ENCODE measurements at places on chromosomes 4 and X.

DNA sequence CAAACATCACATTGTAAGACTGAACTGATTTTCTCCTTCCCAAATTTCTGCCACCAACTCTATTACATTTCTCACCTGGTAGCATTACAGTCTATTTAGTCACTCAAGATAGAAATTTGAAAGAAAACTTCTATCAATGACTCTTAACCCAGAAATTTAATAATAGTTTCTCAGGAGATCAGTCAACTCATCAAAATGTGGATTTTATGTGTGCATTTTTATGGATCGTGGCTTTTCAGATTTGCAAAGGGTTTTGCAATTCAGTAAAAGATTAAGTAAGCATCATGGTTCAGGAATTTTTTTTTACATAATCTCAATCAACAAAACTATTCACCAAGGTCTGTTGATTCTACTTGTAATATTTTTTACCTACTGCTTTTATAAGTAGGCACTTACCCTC, 111.1 kb downstream of the CFAP299 start:
- H3K27me3 ChIP-seq = no peaks in the 10 kb centered on the region
- no peak for DNase-seq
- H3K4me1 ChIP-seq = no peaks in the 10 kb centered on the region

DNA sequence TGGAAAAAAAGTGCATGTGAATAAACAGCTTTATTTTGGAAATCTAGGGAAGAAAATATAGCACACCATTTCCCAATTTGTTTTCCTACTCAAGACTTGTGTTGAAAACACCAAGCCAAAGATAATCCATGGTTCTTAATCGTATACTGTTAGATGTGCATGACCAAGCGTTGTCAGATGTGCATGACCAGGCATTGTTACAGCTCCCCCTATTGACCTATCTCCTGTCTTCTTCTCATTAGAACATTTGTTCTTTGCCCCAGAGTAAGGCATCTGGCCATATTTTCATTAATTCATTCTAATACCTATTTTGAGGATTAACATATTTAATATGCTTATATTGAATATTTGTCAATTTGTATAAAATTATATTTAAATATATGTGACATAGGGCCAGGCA, 14.4 kb upstream of the VCX start:
- H3K4me3 ChIP-seq = no peak overlapping the region
- no peaks in the 10 kb centered on the region for H3K36me3 ChIP-seq
- no peaks in the 10 kb centered on the region for H3K4me1 ChIP-seq
- H3K27me3 ChIP-seq = no peaks in the 10 kb centered on the region

GRCh38 chr4:16909281-16909680, 10.8 kb upstream of the LDB2 start:
- DNase-seq = no peak
- peaks cover 12% of the 10 kb centered on the region for H3K4me1 ChIP-seq
- H3K36me3 ChIP-seq = no peaks in the 10 kb centered on the region
- no peaks in the 10 kb centered on the region for H3K27me3 ChIP-seq

GRCh38 chr4:48167538-48168263, 33.7 kb upstream of the TXK start:
- H3K4me3 ChIP-seq = no peak overlapping the region
- no peak for DNase-seq
- no peaks in the 10 kb centered on the region for H3K36me3 ChIP-seq
- no peak overlapping the region for H3K27ac ChIP-seq

GRCh38 chr4:47863486-47863885, 25.6 kb upstream of the CORIN start:
- no peak overlapping the region for H3K4me3 ChIP-seq
- no peaks in the 10 kb centered on the region for H3K4me1 ChIP-seq
- H3K27me3 ChIP-seq = no peaks in the 10 kb centered on the region
- H3K27ac ChIP-seq = no peak overlapping the region

DNA sequence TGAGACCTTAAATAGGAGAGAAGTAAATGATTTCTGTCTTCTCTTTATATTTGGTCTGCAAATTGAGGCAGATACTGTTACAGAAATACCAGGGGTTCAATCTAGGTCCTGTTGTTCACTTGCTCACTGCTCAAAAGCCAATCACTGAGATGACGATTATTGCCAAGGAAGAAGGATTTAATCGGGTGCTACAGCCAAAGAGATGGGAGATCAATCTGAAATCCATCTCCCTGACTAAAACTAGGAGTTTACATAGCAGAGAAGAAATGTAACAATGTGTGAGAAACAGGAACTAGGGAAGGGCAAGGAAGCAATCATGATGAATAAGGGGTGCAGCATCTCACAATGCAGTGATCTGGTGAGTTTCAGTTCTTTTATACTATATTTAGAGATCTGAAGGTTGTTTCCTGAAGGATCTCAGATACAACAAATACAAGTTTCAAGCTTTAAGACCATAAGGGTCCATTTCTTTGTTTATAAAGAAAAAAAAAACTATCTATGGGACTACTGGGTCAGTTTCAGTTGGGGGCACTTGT, 117.9 kb upstream of the FAM9B start:
- no peak for DNase-seq
- no peak overlapping the region for H3K27ac ChIP-seq
- no peaks in the 10 kb centered on the region for H3K36me3 ChIP-seq
- H3K4me3 ChIP-seq = no peak overlapping the region

GRCh38 chr4:118279920-118280432, 72.8 kb downstream of the PRSS12 start:
- no peak overlapping the region for H3K27ac ChIP-seq
- peak overlapping the region; percentile 71 for H3K4me3 ChIP-seq
- no peak for DNase-seq
- H3K36me3 ChIP-seq = no peaks in the 10 kb centered on the region
- H3K27me3 ChIP-seq = no peaks in the 10 kb centered on the region
